ENCODE measurements at places on chromosomes 16 and 17. TPM values are rescaled to one million over a fixed set of nuclear protein-coding genes. Genes with fewer than 3 reads are reported as not detected.

DNA sequence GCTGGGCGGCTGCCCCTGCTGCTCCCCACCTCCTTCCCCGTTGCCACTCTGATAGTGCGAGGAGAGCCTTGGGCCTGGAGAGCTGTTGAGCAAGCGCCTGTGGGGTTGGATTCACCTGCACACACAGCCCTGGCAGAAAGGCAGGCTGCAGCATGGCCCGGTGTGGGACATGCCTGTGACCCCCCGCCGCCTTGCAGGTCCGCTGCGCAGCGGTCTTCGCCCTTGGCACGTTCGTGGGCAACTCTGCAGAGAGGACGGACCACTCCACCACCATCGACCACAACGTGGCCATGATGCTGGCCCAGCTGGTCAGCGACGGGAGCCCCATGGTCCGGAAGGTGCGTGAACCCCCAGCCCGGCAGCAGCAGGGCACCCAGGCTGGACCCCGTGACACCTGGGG is 106.8 kb upstream of the CHMP6 start:
- DNase-seq = no peak

Gene PRR15L
- 0.18 TPM for total RNA-seq

DNA sequence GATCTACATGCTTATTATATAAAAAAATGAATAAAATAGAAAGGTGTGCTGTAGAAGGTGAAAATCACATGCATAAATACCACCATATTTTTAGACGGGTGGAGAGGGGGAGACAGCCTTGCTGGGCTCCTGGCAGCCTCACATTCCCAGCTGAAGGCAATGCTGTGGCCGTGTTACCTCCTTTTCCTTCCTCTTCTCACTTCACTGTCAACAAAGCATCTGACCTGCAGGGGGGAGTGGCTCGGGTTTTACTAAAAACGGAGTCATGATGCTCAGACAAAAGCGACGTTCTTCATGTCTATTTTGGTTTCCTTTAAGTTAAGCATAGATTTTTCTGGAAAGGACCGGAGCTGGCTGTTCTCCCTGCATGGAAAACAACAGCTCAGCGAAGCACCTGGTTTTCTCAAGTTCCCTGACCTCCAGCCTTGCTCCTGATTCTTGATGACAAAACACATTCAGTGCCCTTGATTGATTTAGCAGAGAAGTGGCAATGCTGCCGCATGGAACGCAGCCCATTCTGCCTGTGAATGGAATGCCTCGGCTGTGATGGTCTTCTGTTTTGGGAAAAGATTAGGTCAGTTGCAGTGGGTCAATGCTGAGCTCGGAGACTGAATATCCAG is 5.5 kb upstream of the RPTOR start:
- DNase-seq = no peak

GRCh38 chr17:42647778-42648177 is 11.3 kb upstream of the TUBG2 start:
- no peak for DNase-seq

All from Panc1 (cell line).